H1 (cell line): ENCODE measurements at places on chromosomes 11 and 22. TPM values are rescaled to one million over a fixed set of nuclear protein-coding genes. Genes with fewer than 3 reads are reported as not detected.

GRCh38 chr22:20166703-20167102, 15.8 kb upstream of the CCDC188 start:
- DNase-seq, result no peak

The FZD4 gene
- 6.8 and 7.1 TPM in 2 replicates for total RNA-seq

- no peak for DNase-seq
Measured at GRCh38 chr22:35930933-35931332, 97.7 kb downstream of the RBFOX2 start.

DNA sequence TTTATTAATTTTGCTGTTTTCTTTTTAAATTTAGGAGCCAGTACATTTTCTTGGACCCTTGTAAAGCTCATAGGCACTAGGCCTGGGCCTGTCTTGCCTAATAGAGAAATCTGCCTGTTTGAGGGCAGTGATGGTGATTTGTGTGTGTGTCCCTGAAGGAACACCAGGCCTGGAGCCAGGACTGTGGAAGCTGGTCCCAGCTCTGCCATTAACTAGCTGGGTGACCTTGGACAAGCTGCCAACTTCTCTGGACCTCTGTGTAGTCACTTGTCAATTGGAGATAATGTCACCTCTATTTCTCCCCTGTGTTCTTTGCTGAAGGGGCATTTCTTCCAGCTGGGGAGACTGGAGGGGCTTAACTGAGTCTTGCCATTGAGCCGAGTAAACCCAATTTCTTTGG, 16.0 kb upstream of the FTH1 start:
- DNase-seq, result no peak

GRCh38 chr11:124183068-124183467, at the start of gene OR10D3:
TSS of gene OR10D3 (plus strand) at chr11:124183345. CDS start at chr11:124185270, 1,925 bp downstream.
- DNase-seq, result no peak

- DNase-seq, result no peak
Measured at GRCh38 chr11:70076461-70076931, 1.6 kb upstream of the ANO1 start.

The SIDT2 gene
- 14.6 and 18.5 TPM in 2 replicates for total RNA-seq

DNA sequence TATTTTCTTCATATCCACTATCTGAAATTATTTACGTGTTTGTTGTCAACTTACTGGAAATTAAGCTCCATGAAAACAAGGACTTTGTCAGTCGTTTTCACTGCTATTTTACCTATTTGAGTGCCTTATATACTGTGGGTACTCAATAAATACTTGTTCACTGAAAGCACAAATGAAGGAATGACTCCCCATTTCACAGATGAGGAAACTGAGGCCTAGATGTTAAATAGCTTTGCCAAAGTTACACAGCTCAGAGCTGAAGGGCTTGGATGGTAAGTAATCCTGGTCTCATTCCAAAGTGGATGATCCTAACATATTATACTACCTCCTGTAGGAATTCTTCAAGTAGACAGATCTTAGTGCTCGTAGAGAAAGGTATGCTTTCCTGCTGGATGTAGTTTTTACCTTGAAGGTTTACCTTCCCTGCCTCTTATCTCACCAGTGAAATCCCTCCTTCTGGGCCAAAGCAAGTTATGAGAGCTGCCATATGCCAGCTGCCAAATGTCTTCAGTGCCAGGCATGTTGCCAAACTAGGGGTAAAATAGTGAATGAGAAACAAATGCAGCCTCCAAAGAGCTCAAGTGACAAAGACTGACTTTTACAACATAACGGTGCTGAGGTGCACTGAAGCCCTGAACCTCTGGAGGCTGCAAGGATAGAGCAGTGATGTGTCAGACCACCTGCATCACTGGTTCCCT, 129.7 kb downstream of the TRIM44 start:
- DNase-seq, result no peak

The OR52N2 gene
- total RNA-seq, result 0.33 and 0.39 TPM in 2 replicates

DNA sequence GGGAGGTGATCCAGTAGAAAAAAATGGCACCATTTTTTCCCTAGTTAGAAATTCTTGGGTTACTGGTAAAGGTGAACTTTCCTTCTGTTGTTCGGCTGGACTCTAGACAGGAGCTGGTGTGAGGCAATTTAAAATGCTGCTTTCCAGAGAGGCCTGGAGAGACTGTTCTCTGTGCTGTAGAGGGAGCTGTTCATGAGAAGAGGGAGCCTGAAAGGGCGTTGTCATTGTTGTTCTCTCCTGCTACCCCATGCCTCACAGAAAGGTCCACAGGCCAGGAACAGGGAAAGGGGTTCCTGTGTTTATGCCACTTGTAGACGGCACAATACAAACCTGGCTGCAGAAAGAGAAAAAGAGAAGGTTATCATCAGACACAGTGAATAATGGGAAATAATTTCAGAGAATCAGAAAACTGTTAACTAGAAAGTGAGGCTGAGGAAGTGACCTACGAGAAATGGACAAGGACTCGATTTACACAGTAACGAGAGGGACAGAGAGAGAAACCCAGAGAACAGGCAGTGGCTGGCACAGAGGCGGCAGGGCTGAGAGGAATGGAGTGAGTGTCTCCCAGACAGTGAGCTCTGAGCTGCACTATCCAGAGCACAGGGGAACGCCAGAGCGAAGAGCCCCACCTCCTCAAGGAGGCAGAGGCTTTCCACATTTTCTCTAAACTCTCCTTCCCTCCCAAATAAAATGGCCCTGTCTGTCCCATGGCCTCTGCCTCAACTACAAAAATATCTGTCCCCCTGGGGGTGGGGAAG, 109.2 kb downstream of the RRM1 start:
- DNase-seq, result no peak

The CST6 gene
- 1.6 and 1.8 TPM in 2 replicates for total RNA-seq

- DNase-seq, result peak; percentile 9
Measured at GRCh38 chr11:13834463-13834862, 128.1 kb upstream of the SPON1 start.

DNA sequence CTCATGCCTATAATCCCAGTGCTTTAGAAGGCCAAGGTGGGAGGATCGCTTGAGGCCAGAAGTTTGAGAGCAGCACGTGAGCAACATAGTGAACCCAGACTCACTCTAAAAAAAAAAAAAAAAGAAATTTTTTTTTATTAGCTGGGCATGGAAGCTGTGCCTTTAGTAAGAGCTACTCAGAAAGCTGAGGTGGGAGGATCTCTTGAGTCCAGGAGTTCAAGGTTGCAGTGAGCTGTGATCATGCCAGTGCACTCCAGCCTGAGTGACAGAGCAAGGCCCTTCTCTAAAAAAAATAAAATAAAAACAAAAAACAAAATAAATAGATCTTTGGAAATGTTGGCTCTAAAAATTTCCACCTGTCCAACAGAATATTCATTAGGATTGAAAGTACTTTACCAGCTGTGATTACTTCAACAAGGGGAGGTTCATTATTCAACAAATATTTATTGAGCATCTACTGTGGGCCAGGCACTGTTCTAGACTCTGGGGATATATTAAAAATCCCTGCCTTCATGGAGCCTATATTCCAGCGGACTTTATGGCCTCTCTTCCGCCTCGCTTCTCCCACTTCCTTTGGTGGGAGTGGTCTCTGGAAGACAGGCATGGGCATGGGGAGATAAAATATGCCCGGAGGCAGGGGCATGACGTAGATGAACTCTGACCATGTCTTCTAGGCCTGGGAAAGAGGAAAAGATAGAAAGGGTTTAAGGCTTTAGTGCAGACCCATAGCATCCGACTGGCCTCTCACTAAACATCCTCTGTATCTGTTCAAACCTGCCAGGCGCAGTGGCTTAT, 47.9 kb downstream of the AHNAK start:
- DNase-seq, result no peak

- no peak for DNase-seq
Measured at GRCh38 chr11:34575261-34575660, 45.6 kb upstream of the EHF start.

- DNase-seq, result no peak
Measured at GRCh38 chr11:19398772-19399527, 158.2 kb upstream of the E2F8 start.

The KDM2A gene
- 56.6 and 66.2 TPM in 2 replicates for total RNA-seq

The SPA17 gene
- total RNA-seq, result 4.2 and 5.2 TPM in 2 replicates

The LRRC32 gene
- 0.44 and 0.99 TPM in 2 replicates for total RNA-seq

DNA sequence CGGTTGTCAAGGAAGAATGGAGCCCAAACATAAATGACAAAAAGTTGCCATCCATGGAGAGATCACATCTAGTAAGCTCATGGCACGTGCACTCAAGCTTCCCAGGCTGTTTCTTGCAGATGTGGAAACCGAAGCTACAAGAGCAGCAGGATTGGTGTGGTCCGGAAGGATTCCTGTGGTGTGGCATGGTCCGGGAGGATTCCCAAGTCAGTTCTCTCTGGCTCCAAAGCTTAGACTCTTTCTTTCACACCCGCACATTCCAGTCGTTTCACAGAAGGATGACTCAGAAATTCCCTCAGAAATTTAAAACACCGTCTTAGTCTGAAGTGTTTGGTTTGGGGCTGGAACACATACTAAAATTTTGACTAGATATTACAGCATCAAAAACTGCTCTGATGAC, 78.0 kb upstream of the DRD2 start:
- no peak for DNase-seq

GRCh38 chr11:69166218-69167115, 10.7 kb downstream of the SMIM38 start:
- no peak for DNase-seq

The TREH gene
- not detected in 2 replicates for total RNA-seq

GRCh38 chr11:3867209-3868091, 12.0 kb downstream of the STIM1 start:
- DNase-seq, result no peak

- DNase-seq, result no peak
Measured at GRCh38 chr11:643366-643765, 6.3 kb downstream of the DRD4 start.

DNA sequence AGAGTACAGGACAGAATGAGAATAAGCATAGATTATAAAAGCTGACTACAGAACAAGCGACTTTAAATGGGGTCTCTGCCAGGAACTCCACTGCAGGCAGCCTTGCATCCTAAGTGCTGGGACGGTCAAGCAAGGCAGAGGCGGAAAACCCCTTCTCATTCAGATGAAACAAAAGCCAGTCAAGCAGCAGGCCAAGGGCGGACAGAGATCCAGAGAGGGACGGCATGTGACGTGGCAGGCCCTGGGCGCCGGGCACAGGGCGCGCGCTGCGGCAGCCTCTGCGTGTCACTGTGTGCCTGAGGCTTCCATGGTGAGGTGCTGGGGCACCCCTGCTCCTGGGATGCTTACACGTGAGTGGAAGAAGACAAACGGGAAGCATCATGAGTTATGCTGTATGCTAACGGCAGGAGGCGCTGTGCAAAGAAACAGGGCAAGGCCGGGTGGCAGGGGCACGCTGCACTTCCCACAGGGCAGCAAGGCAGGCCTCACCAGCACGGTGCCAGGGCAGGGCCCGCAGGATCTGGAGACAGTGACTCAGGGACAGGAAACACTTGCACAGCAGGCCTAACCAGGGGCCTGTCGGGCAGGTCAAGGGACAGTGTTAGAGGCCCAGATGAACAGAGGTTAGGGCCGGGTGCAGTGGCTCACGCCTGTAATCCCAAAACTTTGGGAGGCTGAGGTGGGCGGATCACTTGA, 6.2 kb downstream of the TOLLIP start:
- peak; percentile 83 for DNase-seq

The C11orf16 gene
- not detected in 2 replicates for total RNA-seq

DNA sequence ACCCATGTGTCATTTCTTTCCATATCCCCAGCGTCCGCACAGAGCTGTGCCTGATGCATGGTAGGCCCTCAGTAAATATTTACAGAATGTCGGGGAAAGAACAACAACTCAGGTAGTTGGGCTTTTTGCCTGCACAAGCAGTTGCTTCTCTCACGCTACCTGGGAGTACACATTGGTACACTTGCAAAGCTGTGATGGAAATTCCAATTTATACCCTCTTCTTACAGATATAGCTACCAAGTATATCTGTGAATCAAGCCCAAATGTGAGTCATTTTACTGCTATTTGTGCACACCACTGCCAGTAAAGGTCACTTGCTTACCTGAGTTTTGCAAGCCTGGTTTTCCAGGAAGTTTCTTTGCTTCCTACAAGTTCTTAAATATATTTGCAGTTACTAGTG, 333.0 kb upstream of the NARS2 start:
- DNase-seq, result no peak

GRCh38 chr11:45031912-45032519, 81.3 kb upstream of the TP53I11 start:
- DNase-seq, result no peak

DNA sequence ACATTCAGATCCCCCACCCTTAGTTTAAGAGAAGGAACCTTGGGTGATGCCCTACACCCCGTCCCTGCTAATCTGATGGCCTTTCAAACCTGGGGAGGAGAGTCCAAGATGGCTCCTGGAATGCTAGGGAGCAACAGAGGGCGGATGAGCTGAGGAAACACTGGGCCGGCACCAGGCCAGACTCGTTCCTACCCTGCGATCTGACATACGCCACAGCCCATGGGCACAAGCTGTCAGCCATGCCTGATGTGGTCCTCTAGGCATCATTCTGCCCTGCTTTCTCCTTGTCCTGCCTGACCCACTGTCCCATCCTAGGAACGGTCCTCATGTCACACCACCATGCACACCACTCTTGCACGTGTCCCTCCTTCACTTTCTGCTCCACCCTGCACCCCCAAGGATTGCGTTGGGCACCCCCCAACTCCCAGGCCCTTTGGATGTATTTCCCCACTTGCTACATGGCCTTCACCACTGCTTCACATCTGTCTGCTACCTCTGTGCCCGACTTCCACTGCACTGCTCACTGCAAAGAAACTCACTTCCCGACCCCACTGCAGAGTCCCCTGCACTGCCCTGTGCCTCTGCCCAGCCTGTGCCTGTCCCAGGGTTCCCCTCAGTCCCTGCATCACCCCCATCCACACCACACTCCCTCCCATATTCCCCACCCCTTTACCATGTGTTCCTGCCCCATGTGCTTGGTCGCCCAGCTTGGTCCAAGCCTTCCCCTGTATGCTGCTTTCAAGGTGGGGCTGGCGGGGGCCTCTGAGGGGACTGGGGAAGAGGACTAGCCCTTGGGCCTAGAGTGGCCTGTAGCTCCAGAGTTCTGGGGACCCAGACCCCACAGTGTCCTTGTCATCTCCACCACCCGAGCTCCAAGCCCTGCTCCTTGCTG, 29.2 kb downstream of the USP35 start:
- no peak for DNase-seq

GRCh38 chr11:126740846-126741245, 259.7 kb downstream of the KIRREL3 start:
- DNase-seq, result no peak

- DNase-seq, result no peak
Measured at GRCh38 chr11:64778223-64778472, 194 bp downstream of the SF1 start.

The OR5AP2 gene
- not detected in 2 replicates for total RNA-seq

The MAP6 gene
- 0.54 and 0.94 TPM in 2 replicates for total RNA-seq

The ZNF280A gene
- 0.48 and 0.61 TPM in 2 replicates for total RNA-seq

DNA sequence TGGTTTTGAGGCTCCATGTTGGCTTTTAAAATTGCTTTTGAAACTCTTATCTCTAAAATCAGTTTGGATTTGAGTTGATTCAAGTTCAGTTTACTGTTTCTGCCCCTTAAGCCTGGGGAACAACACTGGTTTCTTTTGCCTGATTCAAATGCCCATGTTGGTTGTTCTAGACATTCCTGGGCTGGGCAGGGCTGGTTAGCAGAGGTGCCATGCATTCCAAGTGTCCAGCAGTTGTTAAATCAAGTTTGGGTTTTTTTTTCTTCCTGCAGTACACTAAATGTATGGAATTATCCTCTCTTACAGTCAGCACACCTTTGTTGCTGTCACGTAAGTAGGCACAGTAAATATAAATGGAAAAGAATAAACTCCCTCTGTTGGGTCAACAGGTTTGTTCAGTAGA, 67.2 kb upstream of the MTMR2 start:
- DNase-seq, result no peak

GRCh38 chr22:39808081-39808480, 85.5 kb downstream of the ENTHD1 start:
- peak; percentile 73 for DNase-seq

GRCh38 chr11:86627776-86628455, 44.5 kb downstream of the ME3 start:
- DNase-seq, result no peak
